ENCODE measurements at places on chromosomes 7 and 10.
A peak's percentile ranks its signal among the peaks of the same experiment; 100 is the strongest.

DNA sequence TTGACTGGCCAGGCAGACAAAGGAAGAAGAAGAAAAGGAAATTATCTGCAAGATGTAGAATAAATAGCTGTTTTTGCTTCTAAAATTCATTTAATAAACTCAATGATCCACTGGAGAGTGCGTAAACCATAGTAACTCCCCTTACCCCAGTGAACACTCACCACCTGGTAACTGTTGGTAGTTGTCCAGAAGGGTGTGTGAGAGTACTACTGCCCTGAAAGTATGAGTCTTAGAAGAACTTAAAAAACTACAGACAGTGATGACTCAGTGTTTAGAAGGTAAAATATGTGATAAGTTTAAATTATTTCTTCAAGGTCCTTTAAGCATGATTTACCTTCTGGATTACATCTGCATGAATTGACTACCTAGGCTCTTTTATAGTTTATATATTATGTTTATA is 53.0 kb upstream of the SEMA3A start:
- peak; percentile 15 for DNase-seq

GRCh38 chr7:151867912-151868311 is 9.0 kb downstream of the PRKAG2 start:
- no peak for DNase-seq

DNA sequence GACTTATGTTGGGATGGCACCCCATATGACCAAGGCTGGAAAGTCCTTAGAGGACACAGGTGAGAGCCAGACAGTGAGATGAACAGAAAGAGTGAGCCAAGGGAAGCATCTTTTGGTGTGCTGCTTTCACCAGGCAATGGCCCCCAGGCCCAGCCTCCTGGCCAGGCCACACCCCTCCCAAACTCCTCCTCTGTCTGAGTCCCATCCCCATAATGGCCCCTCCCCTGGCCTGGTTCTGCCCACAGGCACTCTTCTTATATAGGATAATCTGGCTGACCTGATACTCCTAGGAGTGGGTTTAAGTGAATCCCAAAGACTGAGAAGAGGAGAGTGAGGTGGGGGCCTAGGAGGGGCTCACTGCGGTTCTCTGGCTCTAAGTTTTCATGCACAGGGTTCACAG is 252.5 kb downstream of the RPS24 start:
- no peak for DNase-seq

DNA sequence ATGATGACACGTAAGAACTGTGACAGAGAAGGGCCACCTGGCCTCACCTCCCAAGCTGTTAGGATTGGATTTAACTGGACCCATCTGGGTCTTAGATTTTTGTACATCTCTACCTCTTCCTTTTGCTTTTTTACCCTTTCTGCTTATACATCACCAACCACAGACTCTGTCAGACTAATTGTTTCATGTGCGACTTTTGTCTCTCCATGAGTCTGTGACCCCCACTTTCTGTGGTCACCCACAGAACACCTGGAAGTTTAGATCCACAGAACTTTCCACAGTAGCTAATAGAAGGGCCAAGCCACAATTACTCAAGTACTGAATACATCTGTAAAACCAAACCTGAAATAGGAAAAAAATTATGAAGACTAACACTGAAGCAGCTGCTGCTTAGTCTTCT is 23.1 kb downstream of the SEC31B start:
- no peak for DNase-seq

DNA sequence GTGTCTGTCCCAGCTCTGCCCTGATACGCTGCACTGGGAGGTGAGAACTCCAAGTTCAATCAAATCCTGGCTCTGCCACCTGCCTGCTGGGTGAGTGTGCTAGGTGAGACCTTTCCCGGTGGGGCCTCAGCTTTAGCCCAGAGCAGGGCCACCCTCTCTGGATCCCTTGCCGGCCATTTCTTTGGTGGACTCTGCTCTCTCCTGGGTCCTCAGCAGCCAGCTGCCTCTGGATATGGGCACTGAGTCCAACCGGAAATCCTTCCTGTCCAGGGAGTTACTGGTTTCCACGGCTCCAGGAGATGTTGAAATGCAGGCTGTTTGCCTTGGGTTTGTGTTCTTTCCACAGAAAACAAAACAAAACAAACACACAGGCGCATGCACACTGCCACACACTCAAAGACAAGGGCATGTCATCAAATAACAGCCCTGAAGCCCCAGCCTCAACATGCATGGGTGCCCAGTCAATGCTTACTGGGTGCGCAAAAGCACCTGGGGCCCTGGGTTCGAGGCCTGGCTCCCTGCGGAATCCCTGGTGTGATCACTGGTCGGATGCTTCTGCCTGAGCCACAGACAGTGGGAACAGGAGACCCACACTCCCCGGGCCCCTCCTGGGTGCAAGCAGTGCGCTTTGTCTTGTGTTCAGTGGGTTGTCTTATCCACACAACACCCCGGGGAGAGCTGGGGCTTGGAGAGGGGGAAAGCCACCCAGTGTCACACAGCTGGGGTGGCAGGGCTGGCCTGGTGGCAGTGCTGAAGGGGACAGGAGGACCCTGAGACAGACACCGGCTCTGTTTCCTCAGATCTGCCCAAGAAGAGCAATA is 33.1 kb downstream of the PPIF start:
- peak; percentile 67 for DNase-seq

- DNase-seq, result no peak
These were observed 761.9 kb downstream of the TYW1 start for GRCh38 chr7:67758551-67758950.

GRCh38 chr10:129914960-129915359 is 49.1 kb downstream of the EBF3 start:
- no peak for DNase-seq

GRCh38 chr7:133015888-133016287 is 66.0 kb downstream of the CHCHD3 start:
- DNase-seq, result no peak

DNA sequence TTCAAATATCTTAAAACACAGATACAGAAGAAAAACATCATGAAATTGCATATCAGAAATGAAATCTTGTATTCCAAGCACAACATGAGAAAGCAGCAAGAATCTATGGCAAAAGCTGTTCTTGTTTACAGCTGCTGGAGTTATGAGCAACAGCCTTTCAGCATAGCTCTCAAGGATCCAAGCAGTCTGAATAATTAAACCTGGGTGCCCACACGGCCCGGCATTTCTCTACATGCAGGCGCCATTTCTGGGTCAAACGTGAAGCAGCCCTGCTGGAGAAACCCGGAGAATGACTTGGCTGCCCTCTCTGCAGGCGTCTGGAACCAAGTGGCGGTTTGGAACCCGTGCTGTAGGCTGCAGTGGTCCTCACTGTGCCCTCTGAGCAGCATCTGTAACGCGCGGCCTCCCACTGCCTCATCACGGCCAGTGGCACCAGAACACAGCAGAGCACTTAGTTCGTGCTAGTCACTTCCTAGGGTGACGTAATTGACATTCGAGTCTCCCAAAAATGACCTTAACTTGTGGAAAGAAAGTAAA is 213.0 kb downstream of the TCERG1L start:
- no peak for DNase-seq

DNA sequence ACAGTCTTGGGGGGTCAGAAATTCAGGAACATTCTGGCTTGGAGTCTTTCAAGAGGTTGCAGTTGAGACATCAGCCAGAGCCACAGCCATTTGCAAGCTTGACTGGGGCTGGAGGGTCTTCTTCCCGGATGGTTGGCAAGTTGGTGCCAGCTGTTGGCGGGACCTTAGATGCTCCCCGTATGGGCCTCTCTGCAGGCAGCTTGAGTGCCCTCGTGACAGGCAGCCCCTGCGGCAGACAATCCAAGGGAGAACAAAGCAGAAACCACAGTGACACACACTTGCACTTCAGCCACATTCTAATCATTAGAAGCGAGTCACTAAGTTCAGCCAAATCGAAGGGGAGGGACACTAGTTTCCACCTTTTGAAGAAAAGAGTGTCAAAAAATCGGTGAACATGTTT is 59.4 kb upstream of the MXI1 start:
- peak; percentile 16 for DNase-seq

- no peak for DNase-seq
These were observed 175.0 kb downstream of the OTUD1 start for GRCh38 chr10:23613900-23614299.

GRCh38 chr7:132681951-132682350 is 105.7 kb upstream of the PLXNA4 start:
- no peak for DNase-seq

GRCh38 chr10:95501203-95502094 is 59.7 kb downstream of the SORBS1 start:
- DNase-seq, result no peak

DNA sequence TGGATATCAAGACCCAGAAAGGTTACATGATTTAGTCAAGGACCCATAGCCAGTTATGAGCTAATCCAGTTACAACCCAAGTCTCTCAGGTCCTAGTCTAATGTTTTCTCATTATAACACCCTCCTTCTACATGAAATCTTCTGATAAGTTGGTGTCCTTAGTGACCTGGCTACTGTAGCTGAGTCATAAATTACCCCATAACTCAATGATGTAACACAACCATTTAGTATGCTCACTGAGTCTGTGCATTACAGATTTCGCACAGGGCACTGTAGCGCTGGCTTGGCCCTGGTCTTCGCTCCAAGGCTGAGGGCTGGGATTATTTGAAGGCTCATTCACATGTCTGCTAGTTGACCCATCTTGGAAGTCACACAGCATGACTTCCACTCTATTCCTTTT is 36.0 kb upstream of the GLCCI1 start:
- DNase-seq, result no peak

DNA sequence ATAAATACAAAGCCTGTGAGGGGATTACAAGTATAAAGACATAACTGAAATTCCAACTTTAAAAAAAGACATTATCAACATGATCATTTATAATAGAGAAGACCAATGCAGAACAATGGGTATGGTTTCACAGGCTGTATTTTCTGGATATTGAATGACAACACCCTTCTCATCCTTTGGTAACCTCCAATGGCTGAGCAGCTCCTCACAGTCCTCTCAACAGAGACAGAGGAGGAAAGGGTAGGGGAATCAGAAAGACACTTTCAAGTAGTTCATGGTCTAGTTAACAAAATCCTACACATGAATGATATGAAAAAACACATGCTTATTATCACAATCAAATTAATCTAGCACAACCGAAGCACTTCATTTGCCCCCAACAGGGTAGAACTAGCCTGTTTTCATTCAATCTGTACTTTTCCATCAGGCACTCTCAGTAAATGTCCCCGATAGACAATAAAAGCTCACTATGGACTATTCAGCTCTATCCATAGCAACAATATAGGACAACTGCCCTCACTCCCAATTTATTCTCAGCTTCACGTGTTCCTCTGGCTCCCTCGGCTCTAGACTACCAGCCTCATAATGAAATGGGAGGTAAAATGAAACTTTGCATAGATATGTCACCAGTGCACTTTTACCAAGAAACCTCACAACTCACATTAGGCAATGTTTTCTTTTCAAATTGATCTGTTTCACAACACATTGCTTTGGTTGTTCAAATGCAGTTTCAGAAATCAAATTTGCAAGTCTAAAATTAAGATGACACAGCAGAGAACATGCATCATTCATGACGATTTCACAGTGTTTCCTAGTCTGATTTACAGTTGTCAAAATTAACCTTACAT is 211.4 kb downstream of the THSD7A start:
- no peak for DNase-seq

DNA sequence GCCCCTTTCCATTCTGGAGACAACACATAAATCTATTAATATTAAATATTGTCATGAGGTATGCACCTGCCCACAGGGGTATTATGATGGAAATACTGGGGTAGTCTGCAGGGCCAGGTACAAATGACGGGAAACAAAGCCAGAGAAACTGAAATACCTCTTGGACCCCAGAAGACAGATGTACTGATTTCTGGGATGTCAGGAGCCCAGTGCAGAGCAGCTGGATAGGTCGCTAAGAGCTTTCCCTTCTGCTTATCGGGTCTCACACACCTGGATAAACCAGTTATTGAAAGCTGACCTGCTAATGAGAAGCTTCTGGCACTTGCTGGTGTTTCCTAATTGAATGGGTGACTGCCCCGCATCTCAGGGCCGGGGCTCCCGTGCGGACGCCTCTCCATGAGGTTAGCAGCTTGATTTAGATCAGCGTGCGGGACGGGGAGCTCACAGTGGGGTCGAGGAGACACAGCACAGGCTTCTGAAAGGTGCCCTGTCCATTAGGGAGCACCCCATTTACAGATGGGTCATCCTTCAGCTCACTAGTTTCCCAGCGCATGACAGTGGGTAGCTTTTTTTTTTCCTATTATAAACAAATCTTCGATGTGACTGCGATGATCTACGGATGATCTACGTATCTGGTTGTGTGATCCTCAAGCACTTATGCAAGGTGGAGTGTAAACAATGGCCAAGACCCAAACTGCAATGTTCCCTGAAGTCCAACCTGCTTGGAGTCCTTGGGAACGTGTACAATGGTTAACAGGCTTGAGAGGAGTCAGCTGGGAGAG is 1.5 kb upstream of the INSIG1 start:
- no peak for DNase-seq

GRCh38 chr7:39324139-39324760 is 242.0 kb upstream of the YAE1 start:
- DNase-seq, result no peak

DNA sequence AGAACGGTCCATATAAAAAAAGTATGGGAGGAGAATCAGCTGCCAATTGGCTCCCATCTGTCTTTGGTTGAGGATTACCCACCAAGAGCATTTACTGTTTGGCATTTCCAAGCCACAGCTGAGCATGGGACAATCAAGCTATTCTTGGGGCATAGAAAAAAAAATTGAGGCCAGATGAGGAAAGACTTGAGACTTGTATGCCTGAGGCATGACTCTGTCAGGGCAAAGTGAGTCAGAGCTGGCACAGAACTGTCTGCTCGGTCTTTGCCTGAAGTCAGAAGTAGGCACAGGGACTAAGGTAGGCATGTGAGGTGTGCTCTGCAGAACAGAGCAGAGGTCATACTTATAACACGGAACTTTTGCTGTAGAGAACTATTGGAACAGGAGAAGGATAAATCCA is 126.5 kb upstream of the CHRM2 start:
- DNase-seq, result no peak

DNA sequence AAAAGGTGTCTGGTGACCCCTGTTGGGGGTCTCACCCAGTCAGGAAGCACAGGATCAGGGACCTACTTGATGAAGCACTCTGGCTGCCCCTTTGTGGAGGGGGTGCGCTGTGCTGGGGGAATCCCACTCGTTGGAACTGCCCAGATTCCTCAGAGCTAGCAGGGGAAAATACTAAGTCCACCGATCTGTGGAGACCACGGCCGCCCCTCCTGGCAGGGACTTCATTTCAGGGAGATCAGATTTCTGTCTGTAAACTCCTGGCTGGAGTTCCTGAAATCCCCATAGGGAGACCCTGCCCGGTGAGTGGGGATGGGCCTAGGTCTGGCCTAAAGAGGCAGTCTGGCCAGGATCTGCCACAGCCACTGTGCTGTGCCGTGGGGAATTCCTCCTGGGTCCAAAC is 79.3 kb upstream of the ADCY1 start:
- no peak for DNase-seq

Measured in fibroblast of skin of back (primary cell).